ENCODE measurements at places on chromosomes 5 and 9.

- no peak for DNase-seq
Observed at GRCh38 chr9:127550751-127551150, 61.3 kb upstream of the STXBP1 start.

DNA sequence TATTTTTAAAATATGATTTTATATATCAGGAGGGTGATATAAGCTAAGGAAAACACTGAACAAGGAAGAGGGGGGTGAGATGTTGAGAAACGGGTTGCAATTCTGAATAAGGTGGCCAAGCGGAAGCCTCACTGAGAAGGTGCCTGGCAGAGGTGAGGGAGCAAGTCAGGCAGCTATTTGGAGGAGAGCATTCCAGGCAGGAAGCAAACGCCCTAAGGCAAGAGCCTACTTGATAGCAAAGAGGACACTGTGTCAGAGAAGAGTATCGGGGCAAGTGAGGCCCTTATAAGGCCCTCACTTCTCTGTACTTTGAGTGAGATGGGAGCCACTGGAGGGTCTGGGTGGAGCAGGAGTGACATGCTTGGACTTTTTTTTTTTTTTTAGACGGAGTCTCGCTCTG is 8.0 kb upstream of the CTNNA1 start:
- DNase-seq: no peak

- no peak for DNase-seq
Observed at GRCh38 chr5:140549237-140550144, 2.0 kb downstream of the EIF4EBP3 start.

GRCh38 chr5:174340226-174340625 is 294.7 kb downstream of the NSG2 start:
- DNase-seq: no peak

DNA sequence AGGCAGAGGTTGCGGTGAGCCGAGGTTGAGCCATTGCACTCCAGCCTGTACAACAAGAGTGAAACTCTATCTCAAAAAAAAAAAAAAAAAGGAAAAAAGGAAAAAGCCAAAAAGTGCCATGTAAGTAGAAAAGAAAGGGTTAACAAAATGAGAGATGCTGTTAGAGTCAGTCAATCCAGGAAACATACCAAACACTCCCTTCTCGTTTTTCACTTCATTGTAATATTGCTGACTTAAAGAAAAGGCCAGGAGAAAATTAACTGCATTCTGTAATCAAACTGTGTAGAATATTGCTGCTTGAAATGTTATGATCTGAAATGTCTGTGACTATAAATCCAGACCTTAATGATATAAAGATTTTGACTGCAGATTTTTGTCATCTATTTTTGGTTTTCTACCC is 379.1 kb downstream of the ENC1 start:
- DNase-seq: no peak

DNA sequence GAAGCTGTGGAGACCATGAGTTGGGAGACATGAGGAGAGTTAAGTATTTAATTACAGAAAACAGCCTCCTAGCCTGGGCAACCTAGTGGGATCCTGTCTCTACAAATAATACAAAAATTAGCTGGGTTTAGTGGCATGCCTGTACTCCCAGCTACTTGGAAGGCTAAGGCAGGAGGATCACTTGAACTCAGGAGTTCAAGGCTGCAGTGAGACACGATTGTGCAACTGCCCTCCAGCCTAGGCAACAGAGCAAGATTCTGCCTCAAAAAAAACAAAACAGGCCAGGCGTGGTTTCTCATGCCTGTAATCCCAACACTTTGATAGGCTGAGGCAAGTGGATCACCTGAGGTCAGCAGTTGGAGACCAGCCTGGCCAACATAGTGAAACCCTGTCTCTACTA is 52.6 kb downstream of the AQP7 start:
- DNase-seq: no peak

DNA sequence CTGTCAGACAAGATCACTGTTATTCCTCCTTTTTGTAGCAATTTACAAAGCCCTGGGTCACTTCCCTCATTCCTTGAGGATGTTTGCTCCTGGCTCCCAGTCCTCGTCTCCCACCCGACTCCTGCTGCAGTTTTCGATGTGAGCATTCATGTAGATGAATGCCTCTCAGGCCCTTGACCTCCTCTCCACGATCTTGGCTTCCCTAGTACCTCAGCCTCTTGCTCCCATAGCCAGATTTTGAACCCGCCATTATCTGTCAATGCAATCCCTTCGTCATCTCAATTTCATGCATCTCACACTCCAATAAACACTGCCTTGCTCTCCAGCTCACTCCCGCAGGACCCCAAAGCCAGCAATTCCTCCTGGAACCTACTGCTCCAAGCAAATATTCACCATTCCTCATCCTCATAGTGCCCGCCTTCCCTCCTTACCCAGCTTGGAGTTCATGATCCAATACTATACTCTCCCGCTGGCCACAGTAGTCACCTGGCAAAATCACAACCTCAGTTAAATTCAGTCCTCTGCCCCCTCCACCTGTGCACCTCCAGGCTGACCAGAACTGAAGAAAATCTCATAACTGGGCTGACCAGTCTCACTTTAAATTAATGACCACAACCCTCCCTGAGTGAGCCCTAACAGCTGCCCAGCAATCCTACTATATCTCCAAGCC is 35.1 kb upstream of the JADE2 start:
- no peak for DNase-seq

- DNase-seq: no peak
Observed at GRCh38 chr5:136676685-136677084, 311.3 kb upstream of the TRPC7 start.

DNA sequence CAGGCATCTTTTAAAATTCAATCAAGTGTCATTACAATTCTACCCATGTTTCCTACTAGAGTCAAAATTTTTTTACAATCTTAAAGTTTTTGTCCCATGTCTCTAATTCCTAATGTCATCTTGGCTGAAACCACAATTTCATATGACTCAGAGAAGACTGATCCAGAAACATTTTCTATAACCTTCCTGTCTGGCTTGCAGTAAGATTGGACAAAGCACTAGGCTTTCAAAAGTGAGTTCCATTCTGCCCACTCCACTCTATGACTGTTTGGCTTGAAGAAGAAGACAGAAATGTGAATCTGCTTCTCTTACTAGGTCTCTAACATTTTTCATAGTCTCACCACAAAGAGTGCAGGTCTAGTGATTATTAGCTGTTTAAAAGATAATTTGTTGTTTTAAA is 88.8 kb downstream of the NR3C1 start:
- DNase-seq: peak; percentile 15

- no peak for DNase-seq
Observed at GRCh38 chr5:163079618-163080017, 357.8 kb upstream of the CCNG1 start.

GRCh38 chr5:6322163-6322713 is 56.1 kb downstream of the MED10 start:
- DNase-seq: no peak

Data from HTR-8/SVneo (cell line).